ENCODE measurements at places on chromosomes 1 and 21.

GRCh38 chr1:103075316-103076000, 32.9 kb downstream of the COL11A1 start:
- DNase-seq = no peak

GRCh38 chr1:223229756-223230155, 86.7 kb upstream of the TLR5 start:
- DNase-seq = no peak

DNA sequence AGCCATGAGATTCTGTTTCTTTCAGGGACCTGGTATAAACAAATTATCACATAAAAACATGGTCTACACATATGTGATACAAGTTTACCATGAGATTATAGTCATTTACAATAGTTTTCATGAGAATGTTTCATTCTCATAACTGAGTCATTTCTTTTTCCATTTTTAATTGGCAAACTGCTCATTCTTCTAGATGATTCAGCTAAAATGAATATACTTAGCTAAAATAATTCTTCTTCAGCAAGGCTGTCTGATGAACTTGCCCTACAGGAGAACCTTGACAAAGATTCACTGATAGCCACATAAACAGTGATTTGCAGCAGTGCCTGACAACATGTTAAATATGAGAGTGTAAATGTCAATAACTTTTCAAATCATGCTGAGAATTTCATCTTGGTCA, 253.2 kb downstream of the FMN2 start:
- no peak for DNase-seq

GRCh38 chr1:162284206-162284955, 92.3 kb downstream of the SPATA46 start:
- no peak for DNase-seq

- no peak for DNase-seq
These were observed 188.9 kb upstream of the PLXNA2 start for GRCh38 chr1:208433086-208433485.

DNA sequence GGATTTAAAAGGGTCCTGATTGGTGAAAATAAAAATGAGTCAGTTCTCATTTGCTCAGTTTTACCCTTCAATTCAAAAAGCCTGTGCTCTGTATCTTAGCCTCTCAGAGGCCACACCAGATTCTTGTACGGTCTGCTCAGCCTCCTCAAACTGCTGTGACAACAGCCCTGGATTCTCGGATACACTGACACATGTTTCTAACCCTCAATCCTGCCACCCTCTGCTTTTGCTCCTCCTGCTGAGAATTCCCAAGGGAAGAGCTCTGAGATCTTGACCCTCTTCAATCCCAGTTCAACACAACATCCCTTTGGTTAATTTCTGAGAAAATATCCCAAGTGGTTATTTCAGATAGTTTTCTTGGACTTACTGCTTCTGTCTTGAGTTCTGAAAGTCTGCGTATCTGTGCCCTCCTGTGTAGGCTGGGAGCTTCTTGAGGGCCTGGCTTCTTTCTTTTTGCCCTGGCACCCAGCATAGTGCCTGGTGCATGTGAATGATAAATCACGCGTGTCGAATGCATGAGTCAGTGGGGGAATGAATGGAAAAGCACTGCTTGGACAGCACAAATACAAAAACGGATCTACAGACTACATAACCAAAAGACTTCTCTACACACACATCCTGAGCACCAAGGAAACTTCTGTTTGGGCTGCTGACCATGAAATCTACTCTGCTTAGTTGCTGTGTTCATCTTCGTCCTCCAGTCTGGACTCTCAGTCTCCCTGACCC, 24.5 kb downstream of the IRF2BP2 start:
- no peak for DNase-seq

- DNase-seq = peak; percentile 71
These were observed 14.0 kb upstream of the RAP1A start for GRCh38 chr1:111605576-111605975.

GRCh38 chr1:228650141-228650540, 85.1 kb upstream of the RHOU start:
- DNase-seq = peak; percentile 29
